ENCODE measurements at places on chromosomes 11 and 22. TPM values are rescaled to one million over a fixed set of nuclear protein-coding genes. Genes with fewer than 3 reads are reported as not detected.

Gene SLC6A5
- total RNA-seq = 0.23 TPM

Gene KCNJ11
- total RNA-seq = 14.5 TPM

Gene EIF1AD
- 24.7 TPM for total RNA-seq

Gene FOLR1
- total RNA-seq = 9.2 TPM

Gene CSRP3
- total RNA-seq = not detected

Gene CNGA4
- total RNA-seq = 0.23 TPM

Gene TRIM48
- not detected for total RNA-seq

Gene JAM3
- total RNA-seq = 44.8 TPM

Gene TNNT3
- not detected for total RNA-seq
